ENCODE measurements at places on chromosomes 4 and X. TPM values are rescaled to one million over a fixed set of nuclear protein-coding genes. Genes with fewer than 3 reads are reported as not detected.

NDP gene
- not detected for total RNA-seq

USP17L12 gene
- not detected for total RNA-seq

CYTL1 gene
- not detected for total RNA-seq

TMEM35A gene
- total RNA-seq, result not detected

NHS gene
- 7.3 TPM for total RNA-seq

GRCh38 chrX:24465532-24465865 is 413 bp downstream of the PDK3 start:
- peak; percentile 21 for DNase-seq

DNA sequence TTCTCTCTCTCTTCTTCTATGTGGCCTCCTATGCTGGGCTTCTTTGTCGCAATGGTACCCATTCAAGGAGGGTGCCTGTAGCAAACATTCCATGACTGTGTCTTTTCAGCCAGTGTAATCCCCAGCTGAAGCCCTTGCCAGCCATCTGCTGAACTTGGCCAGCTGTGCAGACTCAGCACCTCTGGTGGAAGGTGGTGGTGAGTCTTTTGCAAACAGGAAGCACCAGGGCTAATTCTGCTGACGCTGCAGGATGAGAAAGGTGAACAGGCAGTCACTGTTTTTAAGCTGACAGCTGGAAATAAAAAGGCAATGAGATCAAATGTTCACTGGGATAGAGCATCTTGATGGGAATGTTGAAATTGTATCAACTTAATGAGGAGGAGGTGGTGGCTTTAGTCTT is 298.7 kb upstream of the CLNK start:
- peak; percentile 33 for DNase-seq

- DNase-seq, result no peak
Measured at GRCh38 chr4:55498051-55498450, 48.7 kb downstream of the CLOCK start.

DNA sequence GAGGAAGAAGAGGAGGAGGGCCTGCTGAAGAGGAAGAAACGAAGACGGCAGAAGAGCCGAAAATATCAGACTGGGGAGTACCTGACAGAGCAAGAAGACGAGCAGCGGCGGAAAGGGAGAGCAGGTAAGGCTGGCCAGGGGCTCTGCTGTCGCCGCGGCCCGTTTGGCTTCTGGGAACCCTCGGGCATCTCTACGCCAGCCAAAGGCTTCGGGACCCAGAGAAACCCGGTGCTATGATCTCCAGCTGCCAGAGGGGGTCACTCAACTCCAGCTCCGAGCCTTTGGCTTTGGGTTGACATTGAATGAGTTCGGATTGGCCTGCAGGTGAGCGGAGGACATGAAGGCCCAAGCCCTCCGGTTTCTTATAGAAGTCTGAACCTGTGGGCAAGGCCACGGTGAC is 42.8 kb downstream of the BCORL1 start:
- no peak for DNase-seq

DNA sequence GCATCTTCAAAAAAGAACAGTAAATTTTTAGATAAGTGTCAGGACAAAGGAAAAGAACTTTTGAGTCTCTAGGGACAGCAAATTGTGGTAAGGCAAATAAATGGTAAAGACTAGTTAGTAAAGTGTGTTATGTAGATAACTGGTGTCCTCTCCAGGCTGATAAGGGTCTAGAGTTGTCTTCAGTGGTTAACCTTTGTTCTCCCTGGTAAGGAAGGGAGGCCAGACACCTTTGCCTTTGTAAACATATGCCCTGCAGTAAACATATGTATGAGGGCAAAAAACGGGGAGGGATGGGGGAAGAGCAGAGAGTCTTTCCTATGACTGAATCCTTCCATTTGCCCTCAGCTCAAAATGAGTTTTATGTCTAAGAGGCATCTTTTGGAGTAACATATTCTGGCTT is 384.6 kb downstream of the HNRNPD start:
- no peak for DNase-seq

DNA sequence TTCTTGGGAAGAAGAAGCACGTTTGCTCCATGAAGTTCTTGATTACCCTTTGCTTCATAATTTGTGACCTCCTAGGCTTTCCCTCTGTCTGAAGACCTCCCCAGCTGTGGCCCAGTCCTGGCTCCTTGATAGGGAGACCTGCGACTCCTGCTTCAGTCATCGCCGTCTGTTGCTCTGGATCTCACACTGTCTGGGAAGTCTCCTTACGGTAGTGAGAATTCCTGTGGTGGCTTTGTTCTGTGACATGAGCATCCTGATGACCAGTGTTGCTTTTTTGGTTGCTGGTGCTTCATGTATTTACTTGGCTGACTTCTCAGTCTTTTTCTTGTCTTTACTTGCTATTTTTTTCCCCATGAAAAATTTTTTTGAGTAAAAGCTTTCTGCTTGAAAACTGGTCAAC is 44.2 kb downstream of the JADE1 start:
- DNase-seq, result no peak

GRCh38 chr4:113555868-113556267 is 205.7 kb downstream of the CAMK2D start:
- no peak for DNase-seq

GRCh38 chr4:152579107-152579764 is 43.3 kb upstream of the FBXW7 start:
- no peak for DNase-seq

GRCh38 chrX:39196192-39197102 is 395.2 kb downstream of the MID1IP1 start:
- DNase-seq, result peak; percentile 69

DNA sequence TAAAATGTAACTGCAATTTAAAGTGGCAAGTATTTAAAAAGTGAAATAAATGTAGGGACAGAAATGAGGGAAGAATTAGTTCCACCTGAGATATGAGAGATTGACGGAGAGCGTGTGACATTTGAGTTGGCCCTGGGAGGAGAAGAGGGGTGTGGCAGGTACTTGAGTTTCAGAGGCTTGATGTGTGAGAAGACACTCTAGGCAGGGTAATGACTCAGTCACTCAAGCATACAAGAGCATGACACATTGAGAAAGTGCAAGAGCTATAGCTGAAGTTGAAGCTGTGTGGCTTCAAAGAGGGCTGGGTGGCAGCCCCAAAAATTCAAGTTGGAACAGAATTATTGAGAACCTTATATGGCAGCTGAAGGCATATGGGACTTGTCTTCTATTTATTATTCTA is 420.5 kb downstream of the SLITRK2 start:
- DNase-seq, result no peak

- no peak for DNase-seq
Measured at GRCh38 chrX:70476934-70477733, 32.5 kb downstream of the DLG3 start.

DNA sequence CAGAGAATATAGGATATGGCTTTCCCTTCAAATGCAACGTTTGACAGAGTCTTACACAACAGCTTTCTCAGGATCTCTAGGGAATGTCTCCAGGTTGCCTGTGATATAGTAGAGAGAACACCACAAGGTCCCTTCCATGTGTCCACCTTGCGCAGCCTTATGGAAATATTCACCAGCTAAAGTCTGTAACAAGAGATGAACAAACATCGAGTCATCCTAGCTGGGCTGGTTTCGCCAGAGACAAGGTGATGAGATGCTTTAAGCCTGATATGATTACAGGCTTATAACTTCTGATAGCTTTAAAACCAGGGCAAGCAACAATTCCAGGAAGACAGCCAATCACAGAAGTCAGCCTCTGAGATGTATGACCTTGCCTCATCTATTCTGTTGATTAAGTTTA is 83.8 kb downstream of the SEL1L3 start:
- no peak for DNase-seq
